Activated gamma-delta T cell treated with Interleukin-2 at 50 U/mL for 16 hours (primary cell): ENCODE measurements at places on chromosomes 11 and 22.

DNA sequence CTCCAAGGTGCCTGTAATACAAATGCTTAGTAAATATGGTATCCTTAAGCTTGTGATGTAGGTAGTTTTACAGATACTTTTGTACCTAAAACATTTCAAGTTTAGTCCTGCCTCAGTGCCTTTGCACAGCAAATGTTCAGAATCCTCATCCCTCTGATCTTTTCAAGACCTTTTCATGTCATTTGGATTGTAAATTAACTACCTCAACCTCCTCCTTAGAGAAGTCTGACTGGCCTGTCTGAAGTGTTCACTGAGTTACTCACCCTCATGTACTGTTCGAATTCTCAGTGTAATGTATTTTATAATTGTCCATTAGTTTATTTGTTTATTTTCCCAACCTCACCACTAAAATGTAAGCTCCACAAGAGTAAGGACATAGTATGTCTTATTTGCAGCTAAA is 147.5 kb downstream of the ELP4 start:
- DNase-seq = no peak

DNA sequence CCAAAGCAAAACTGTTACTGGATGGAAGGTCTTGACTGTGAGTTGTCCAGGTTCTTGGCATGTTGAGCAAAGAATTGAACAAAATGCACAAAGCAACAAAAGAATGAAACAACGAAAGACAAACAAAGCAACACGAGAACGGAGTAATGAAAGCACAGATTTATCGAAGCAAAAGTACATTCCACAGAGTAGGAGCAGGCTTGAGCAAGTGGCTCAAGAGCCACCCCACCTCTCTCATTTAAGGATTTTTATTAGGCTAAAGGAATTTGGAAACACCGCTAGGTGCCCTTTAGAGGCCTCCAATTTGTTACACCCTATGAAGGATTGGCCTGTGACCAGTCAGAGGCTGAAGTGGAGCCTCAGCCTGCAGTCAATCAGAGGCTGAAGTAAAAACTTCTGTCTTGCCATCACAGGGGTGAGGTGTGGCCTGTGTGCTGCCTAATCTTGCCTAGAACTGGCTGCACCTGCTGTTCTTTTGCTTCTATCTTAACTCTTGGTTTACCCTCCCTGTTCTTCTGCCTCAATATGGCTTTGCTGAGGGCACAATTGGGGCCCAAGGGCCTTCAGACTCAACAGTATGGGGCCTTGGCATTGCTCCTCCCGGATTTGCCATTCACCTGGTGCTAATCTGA is 59.4 kb upstream of the FTH1 start:
- no peak for DNase-seq

DNA sequence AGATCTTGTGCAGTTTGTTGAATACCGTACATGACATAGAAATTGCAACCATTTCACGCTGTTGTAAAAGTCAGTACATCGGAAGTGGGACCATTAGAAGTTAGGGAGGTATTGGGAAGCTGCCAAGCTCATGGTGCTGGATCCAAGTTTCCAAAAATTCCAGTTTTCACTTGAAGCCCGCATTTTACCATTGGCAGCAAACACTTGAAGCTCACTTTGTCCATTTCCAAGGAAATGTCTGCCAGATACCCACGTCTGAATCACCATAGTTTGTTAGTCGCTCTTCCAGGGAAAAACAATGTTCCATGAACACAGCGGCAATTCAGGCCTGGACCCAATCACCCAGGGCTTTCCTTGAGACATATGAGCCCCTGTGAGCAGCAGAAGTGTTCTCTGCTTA is 22.6 kb upstream of the PARVB start:
- DNase-seq = no peak

- DNase-seq = no peak
Measured at GRCh38 chr11:133681901-133682300, 149.6 kb upstream of the OPCML start.

DNA sequence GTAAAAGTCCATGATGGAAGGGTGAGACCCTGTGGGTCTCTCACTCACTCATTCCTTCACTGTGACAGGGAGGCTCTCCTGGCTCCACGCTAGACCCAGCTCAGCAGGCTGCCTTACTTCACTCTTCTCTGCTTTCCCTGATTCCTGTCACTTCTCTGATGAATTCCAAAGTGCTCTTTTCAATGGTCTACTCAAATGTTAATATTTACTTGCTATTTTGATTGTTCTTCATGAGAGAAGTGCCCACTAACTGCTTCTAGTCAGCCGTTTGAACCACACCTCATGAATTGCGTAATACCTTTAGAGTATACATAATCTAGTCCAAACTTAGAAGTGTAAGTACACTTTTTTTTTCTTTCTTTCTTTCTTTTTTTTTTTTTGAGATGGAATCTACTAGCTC is 1350.2 kb upstream of the RAG2 start:
- no peak for DNase-seq

- no peak for DNase-seq
Measured at GRCh38 chr11:11318961-11319360, 34.1 kb downstream of the CSNK2A3 start.

- no peak for DNase-seq
Measured at GRCh38 chr11:80441821-80442220, 1001.0 kb upstream of the TENM4 start.

DNA sequence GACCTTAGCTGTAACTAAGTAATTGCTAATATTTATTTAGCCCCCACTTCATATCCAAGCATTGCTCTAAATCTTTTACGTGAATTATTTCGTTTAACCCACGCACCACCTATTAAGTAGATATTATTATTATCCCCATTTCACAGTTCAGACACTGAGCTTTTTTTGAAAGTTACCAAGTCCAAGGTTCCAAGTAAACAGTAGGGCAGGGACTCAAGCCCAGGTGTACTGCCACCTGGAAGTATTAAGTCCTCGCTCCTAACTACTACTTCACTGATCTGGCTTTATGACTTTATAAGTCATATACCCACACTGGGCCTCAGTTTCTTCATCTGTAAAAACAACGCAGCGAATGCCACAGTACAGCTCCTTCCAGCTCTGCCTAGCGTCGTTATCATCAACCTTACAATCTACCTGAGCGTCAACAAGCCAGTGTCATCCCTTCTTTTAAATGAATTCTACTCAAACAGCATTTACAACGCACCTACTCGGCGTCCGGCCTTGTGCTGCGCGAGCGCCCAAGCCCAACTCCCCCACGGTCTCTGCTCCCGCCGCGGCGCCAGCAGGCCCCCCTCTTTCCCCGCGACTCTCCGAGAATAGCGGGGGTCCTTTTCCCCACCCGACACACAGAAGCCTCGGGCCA is 624 bp downstream of the TMEM41B start:
- DNase-seq = no peak

- no peak for DNase-seq
Measured at GRCh38 chr11:76664578-76665061, 5.9 kb downstream of the LRRC32 start.

- no peak for DNase-seq
Measured at GRCh38 chr11:8693010-8693551, 10.5 kb downstream of the RPL27A start.

GRCh38 chr11:96045622-96046456 is 121.9 kb upstream of the MTMR2 start:
- no peak for DNase-seq

DNA sequence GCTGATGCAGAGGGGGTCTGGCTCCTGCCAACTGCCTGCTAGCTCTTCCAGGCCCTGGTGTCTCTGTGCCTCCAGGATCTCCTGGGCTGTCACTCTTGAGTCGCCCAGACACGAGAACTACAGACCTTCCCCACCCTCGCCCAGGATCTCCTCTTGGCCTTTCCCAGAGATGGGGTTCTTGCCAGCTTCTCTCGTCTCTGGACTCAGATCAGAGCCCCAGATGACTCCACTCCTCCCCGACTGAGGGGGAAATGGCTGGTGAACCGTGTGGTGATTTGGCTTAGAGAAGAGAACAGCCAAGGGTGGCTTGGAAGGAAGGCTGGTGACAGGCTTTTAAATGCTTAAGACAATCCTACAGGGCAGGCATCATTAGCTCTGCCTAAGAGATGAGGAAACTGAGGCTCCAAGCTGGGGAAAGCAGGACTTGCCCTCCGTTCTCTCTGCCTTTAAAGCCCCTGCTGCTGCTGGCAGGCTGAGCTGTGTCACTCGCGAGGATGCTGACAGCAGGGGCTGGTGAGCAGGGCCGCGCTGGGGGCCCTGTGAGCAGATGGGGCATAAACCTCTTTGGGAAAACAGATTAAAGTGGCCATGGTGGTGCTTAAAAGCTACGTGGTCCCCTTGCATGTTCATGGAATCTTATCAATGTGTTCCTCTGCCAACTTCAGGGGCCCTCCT is 90.3 kb upstream of the THY1 start:
- no peak for DNase-seq
